ENCODE measurements at places on chromosomes 5 and 9.
A peak's percentile ranks its signal among the peaks of the same experiment; 100 is the strongest.

DNA sequence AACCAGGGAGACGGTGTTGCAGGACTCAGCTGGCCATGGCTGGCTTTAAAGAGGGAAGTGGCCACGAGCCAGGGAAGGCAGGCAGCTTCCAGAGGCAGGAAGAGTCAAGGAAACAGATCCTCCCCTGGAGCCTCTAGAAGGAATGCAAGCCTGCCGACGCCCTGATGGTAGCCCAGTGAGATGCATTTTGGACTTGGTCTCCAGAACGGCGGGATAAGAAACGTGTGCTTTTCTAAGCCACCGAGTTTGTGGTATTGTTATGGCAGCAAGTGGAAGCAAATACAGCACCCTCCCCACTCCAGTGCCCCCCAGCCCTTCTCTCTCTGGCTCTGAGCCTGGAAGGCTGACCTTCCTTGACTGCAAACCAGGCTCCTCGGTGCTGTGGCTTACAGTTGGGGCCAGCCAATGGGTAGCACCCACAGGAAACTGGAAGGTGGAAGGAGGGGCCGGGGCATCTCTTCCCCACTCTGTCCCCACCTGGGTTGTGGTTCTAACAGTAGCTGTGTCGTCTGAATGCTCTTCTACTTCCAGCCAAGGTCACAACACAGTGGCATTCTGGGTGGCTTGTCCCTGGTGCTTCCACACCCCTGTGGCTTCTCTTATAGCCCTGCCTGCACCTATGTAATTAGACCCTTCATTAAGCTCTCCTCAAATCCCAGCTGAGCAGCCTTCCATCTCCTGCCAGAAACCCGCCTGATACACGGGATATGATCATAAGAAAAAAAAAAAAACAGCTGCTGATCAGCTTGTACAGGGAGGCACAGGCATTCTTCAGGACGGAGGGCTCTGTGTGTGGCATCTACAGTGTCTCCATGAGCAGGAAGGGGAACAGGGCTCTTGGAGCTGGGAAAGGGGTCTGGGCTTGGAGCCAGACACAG lies 29.9 kb upstream of the UNC5A start:
- no peak for DNase-seq

- no peak for DNase-seq
Measured at GRCh38 chr5:68182534-68182933, 33.0 kb upstream of the PIK3R1 start.

GRCh38 chr5:35383041-35383440 lies 152.8 kb upstream of the PRLR start:
- DNase-seq: no peak

- DNase-seq: no peak
Measured at GRCh38 chr5:19297934-19298333, 690.1 kb downstream of the CDH18 start.

DNA sequence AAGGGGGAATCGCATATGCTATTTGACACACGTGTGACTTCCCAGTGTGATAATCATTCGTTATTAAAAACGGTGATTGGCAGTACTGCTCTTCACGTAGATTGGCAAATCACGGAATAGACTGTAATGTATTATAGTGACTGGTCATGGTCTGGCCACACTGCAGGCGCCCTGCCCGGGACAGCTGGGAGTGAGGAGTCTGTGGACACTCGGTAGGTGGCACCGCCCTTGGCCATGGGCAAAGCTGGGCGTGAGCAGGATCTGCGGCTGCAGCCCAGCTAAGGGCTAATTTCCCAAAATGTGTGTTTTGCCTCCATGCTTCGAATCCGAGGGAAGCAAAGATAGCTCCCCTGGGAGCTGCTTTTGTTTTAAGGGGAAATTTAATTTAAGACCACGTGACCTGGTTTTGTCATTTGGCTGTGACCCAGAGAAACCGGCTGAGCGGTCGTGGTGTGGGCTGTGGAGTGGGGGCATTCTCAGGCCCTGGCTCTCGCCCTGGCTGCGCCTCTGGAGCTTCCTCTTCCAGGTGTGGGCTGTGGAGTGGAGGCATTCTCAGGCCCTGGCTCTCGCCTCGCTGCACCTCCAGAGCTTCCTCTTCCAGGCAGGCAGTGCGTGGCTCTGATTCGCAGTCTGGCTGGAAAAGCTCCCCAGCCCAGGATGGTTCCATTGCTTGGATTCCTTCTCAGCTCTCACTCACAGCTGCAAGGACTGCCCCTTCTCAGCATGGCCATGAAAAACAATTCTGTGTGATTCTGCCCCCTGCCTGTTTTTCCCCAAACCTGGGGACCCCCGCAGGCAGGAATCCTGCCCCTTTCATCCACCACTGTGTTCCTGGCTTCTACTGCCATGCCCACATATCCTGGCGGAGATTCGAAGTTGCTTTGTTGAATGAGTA lies 131.1 kb downstream of the OLFM1 start:
- DNase-seq: no peak

GRCh38 chr9:77604316-77604715 lies 43.8 kb downstream of the GNA14 start:
- no peak for DNase-seq

DNA sequence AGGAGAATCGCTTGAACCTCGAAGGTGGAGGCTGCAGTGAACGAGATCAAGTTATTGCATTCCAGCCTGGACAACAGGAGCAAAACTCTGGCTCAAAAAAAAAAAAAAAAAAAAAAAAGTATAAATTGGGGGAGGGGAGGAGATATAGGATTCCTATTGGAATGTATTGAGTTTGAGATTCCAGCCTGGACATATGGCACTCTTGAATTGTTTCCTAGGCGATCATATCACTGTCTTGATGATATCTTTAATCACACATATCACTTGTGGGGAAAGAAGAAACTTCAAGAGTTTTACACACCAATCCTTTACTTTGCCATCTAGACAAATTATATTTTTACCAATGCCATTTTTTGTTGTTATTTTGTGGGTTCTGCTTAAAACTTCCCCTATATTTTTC lies 42.4 kb downstream of the TMC1 start:
- no peak for DNase-seq

GRCh38 chr9:4152876-4153275 lies 147.0 kb downstream of the GLIS3 start:
- DNase-seq: no peak

DNA sequence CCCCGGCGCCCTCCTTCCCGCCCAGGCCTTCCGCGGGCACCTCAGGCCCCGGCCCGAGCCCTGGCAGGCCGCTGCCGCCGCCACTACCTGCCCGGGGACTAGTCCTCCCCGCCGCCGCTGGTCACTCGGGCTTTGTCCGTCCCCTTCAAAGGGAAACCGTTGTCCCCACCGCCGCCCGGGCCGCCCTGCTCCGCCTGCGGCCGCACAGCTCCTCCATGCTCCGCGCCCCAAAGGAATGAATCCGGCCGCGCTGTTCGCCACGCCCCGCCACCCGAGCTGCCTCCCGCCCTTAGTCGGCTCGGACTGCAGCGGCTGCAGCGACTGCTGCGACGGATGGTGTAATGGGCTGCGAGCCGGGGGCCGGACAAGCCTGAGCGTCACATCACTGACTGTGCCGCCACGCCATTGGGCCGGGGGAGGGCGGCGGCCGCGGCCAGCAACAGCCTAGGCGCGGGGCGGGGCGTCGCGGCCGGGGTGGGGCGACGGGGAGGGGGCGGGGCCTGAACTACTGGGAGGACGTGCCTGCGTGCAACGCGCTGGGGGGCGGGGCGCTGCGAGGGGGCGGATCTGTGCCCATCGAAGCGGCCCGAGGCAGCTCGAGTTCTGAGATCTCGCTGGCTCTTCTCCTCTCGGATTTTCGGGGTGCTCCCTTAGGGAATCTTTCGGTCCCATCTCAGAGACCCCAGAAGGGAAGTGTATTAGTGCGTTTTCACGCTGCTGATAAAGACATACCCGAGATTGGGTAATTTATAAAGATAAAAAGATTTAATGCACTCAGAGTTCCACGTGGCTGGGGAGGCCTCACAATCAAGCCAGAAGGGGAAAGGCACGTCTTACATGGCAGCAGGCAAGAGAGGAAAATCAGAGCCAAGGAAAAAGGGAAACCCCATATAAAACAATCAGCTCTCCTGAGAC lies at the start of gene FEM1C:
TSS of gene FEM1C (minus strand) at position 340 of the 915 bp plus-strand sequence. CDS start 1,282 bp downstream, outside the sequence.
- DNase-seq: peak; percentile 98

DNA sequence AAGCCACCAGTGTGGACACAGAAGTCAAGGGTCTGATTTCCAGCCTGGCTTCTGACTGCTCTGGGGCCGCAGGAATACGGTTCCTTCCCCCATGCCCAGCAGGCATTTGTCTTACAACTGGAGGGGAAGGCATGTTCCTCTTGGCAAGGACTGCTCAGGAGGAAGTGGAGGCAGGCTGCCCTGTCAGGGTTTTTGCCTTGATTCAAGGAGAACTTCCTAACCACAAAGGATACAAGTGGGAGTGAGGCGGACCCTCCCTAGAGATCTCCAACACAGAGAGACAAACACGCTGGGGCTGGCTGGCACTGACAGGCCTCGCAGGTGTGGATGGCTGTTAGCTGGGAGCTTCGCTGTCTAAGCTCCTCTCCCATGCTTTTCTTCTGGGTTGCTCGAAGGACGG lies 19.1 kb downstream of the TGFBI start:
- no peak for DNase-seq

- DNase-seq: no peak
Measured at GRCh38 chr5:1244976-1245375, 19.8 kb downstream of the SLC6A18 start.

- no peak for DNase-seq
Measured at GRCh38 chr9:18359335-18359734, 114.6 kb upstream of the ADAMTSL1 start.

- DNase-seq: no peak
Measured at GRCh38 chr5:15326932-15327331, 173.0 kb upstream of the FBXL7 start.

DNA sequence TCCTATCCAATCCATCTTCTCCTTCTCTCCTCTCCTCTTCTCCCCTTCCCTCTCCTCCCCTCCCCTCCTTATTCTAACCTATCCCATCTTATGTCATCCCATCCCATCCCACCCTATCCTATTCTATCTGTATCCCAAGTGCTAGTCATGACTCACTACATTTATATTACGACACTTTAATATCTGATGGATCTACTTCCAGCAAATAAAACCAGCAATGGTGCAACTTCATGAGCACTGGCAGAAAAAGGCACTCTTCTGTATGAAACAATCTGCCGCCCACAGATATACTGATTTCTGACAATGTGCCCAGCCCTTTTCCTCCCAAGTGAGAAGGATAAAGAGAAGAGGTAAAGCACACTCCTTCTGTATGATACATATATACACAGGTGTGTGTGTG lies 86.6 kb upstream of the ANKH start:
- DNase-seq: no peak

- DNase-seq: peak; percentile 56
Measured at GRCh38 chr9:122464633-122465567, 12.8 kb downstream of the OR1J1 start.

- no peak for DNase-seq
Measured at GRCh38 chr5:161042443-161042842, 190.4 kb upstream of the ATP10B start.

- DNase-seq: no peak
Measured at GRCh38 chr5:55900068-55900467, 48.9 kb downstream of the IL31RA start.

GRCh38 chr9:80040457-80040856 lies 468.7 kb downstream of the TLE4 start:
- DNase-seq: no peak

DNA sequence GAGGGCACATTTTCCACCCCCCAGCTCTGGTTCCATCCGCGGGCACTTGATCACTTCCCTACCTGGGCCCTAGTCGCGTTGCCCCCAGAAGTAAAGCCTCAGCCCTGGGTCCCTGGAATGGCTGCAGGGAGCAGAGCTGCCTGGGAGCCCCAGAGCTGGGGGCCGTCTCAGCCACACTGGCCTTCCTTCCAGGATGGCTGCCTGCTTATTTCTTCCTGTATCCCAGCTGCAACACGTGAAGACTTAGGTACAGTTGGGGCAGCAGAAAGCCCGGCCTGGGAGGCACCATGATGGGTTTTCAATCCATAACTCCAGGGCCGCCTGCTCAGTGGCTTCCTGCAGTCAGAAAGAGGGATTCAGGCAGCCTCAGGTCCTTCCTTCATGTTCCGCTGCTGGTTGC lies 232.3 kb downstream of the IRX2 start:
- no peak for DNase-seq

DNA sequence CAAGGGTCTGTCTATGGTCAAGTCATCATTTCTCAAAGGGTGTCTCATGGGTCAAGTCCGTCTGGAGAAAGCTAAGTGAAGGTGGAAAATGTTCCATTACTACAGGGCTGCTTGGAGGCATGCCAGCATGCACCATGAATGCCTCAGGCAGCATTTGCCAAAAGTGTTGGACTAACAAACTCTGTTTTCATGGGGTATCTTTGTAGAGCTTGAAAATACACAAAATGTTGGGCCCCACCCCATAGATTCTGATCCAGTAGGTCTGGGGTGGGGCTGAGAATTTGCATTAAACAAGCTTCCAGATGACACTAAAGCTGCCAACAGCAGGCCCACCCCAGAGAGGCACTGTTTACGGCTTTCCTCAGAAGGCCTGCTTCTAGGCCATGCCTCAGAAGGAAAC lies 75.0 kb upstream of the FRRS1L start:
- no peak for DNase-seq

DNA sequence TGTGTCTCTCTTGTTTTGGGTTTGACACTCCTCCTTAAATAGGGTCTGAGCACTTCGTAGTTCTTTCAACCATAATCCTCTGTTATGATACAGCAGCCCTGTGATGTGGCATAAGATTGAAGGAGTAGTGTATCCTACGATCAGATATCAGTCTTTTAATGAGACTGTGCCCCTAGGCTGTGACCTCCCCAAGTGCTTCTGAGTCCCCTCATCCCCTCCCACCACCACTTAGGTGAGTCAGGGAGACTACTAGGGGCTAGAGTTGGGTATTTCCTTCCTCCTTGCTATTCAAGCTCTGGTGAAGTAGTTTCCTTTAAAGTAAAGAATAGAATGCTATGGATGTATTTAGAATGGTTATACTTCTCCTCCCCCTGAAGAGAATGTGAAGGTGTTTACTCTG lies 637.2 kb upstream of the GRAMD2B start:
- DNase-seq: no peak

DNA sequence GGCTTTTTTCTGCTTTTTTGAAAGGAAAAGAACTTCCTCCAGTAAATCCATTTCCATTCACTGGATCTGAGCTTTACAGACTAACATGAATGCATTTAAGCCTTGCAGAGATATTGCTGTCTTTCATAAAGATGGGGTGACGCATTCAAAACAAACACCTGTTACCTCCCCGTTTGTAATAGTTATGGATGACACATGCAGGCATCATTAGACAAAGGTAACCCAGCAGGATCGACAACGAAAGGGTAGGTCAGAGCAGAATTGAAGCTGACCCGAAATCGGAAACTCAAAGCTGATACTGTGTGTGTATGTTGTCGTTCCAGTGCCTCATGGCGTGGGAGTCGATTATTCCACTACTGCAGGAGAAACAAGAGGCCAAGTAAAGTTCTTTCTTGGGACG lies 22.2 kb downstream of the SLC46A2 start:
- DNase-seq: no peak

GRCh38 chr5:56647099-56647850 lies 168.1 kb upstream of the MAP3K1 start:
- DNase-seq: no peak

- no peak for DNase-seq
Measured at GRCh38 chr5:144002876-144003275, 167.6 kb downstream of the YIPF5 start.

- no peak for DNase-seq
Measured at GRCh38 chr9:85508616-85509015, 233.1 kb downstream of the AGTPBP1 start.
